ENCODE measurements at places on chromosomes 12 and 14. TPM values are rescaled to one million over a fixed set of nuclear protein-coding genes. Genes with fewer than 3 reads are reported as not detected.

KRT82 gene
- not detected for total RNA-seq

SIX6 gene
- total RNA-seq, result not detected

INHBC gene
- not detected for total RNA-seq

GPR84 gene
- 0.39 TPM for total RNA-seq

ANG gene
- total RNA-seq, result 0.77 TPM

CLMN gene
- 1.5 TPM for total RNA-seq

KCNJ8 gene
- not detected for total RNA-seq

IRAK4 gene
- 33.2 TPM for total RNA-seq

WASHC3 gene
- total RNA-seq, result 59.1 TPM

SAMD15 gene
- 0.23 TPM for total RNA-seq

SLCO1B1 gene
- not detected for total RNA-seq

MARCHF9 gene
- 21.9 TPM for total RNA-seq

LTBR gene
- total RNA-seq, result 0.14 TPM

GDF3 gene
- total RNA-seq, result not detected

DPPA3 gene
- total RNA-seq, result not detected

NGB gene
- not detected for total RNA-seq

DRAM1 gene
- 2.4 TPM for total RNA-seq

IPO4 gene
- 55.0 TPM for total RNA-seq

GPX2 gene
- not detected for total RNA-seq

SRGAP1 gene
- total RNA-seq, result 0.20 TPM

KRT5 gene
- not detected for total RNA-seq

BCL2L14 gene
- 2.2 TPM for total RNA-seq

DCN gene
- total RNA-seq, result not detected

TSPAN9 gene
- total RNA-seq, result not detected

CCDC196 gene
- total RNA-seq, result not detected

MANSC4 gene
- not detected for total RNA-seq
